AML-193 (cell line): ENCODE measurements at places on chromosomes 7 and 10.

- no peak for DNase-seq
These were observed 236.6 kb upstream of the MYO3A start for GRCh38 chr10:25697412-25697811.

DNA sequence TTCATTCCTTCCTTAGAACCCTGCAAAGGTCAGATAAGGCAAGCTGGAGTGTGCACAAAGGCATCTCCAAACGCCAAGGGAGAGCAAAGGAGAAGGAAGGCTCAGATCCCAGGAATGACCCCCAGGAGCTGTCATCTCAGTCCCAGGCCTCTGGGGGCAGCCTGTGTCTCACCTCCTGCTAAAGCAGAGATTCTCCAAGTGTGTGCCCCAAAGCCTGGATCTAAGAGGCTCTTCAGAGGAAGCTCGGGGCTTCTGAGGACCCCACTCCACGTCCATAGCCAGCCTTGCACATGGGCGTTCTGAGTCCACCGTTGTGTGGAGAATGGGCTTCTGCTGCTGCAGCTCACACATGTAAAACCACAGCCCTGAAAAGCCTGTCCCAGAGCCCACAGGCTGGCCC is 5.1 kb upstream of the GRID1 start:
- no peak for DNase-seq

- DNase-seq, result no peak
These were observed 21.0 kb downstream of the SLC13A4 start for GRCh38 chr7:135706858-135707569.

DNA sequence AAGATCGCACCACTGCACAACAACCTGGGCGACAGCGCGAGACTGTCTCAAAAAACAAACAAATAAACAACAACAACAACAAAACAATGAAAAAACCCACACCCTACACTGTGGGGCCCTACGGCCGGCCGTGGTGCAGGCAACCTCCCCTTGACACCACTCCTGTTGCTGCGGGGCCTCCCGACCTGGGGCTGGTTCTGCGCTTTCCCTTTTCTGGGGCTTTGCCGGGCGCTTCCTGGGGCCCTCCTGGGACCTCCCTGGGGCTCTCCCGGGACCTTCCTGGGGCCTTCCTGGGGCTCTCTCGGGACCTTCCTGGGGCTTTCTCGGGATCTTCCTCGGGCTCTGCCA is 46.6 kb downstream of the INSIG1 start:
- DNase-seq, result no peak

DNA sequence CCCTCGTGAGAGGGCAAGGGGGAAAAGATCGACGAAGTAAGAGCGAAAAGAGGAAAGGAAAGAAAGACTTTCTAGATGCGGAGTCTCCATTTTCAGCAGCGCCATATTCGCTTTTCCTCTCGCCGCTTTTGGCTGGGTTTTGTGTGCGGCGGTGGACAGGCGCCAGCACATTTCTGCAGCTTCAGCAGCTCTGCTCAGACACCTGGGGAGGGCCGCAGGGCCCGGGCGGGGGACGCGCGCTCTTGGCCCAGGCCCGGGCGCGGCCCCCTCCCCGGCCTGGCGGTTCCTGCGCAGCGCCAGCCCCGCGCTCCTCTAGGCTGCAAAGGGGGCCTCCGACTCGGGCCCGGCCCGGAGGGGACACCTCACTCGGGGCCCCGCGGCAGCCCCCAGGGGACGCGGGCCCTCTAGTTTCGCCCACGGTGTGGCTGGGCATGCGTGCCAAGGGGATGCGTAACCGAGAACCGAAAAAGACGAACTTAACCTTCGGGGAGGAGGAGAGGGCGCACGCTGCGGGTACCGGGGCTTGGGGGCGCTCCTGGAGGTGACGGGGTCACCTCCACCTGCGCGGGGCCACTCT is 34.5 kb upstream of the EBLN1 start:
- no peak for DNase-seq

GRCh38 chr10:132534391-132535064 is 3.1 kb upstream of the INPP5A start:
- no peak for DNase-seq

DNA sequence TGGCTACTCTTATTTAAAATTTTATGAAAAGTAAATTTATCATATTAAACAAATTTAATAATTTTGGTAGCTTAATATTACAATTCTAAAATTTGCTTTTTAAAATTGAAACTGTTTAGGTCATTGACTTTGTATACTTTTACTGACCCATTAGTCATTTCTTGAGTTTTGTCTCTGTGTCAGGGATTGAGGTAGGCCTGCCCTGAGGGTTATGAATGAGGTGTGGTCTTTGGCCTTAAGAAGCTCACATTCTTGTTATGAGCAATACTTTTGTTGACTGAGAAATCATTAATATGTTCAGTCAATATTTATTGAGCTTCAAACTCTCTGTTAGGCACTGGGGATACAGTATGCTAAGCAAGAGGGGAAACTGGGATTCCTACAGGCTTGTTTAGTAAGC is 47.0 kb upstream of the RPA3 start:
- no peak for DNase-seq

- DNase-seq, result no peak
These were observed 269.0 kb upstream of the PHF14 start for GRCh38 chr7:10704653-10705052.

- no peak for DNase-seq
These were observed 511.4 kb upstream of the GALNT17 start for GRCh38 chr7:70620333-70621055.

- no peak for DNase-seq
These were observed 18.8 kb upstream of the GNA12 start for GRCh38 chr7:2862831-2863361.

DNA sequence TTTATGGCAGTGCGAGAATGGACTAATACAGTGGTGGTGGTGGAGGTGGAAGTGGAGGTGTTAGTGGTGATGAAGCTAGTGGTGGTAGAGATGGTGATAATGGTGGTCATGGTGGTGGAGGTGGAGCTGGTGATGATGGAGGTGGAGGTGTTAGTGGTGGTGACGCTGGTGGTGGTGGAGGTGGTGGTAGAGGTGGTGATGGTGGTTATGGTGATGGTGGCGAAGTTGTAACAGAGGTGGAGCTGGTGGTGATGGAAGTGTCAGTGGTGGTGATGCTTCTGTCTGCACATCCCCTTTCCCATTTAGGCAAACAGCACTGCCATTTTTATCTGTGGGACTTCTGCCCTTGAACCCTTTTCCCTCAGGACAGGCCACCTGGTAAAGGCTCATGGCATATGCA is 7.4 kb upstream of the PTPRN2 start:
- DNase-seq, result no peak

- no peak for DNase-seq
These were observed 738.7 kb downstream of the PARD3 start for GRCh38 chr10:34076443-34076842.

DNA sequence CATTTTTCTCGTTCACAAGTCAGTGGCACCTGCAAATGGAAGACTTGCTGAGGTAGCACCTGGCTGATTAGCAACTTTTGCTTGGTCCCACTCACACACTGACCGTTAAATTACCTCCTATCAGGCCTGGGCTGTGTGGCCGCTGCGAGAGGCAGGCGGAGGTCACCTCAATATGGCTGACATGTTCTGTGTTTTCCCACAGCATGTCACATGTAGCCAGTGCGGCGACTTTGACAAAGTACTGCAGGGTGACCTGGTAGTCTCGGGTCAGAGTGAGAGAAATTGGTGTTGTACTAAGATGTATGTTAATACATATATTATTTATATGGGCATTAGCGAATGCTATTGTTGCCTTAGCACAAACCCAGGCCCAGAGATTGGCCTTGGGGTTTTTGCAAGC is 307.5 kb downstream of the LRMDA start:
- DNase-seq, result no peak

GRCh38 chr7:15795393-15795792 is 108.9 kb upstream of the MEOX2 start:
- no peak for DNase-seq

DNA sequence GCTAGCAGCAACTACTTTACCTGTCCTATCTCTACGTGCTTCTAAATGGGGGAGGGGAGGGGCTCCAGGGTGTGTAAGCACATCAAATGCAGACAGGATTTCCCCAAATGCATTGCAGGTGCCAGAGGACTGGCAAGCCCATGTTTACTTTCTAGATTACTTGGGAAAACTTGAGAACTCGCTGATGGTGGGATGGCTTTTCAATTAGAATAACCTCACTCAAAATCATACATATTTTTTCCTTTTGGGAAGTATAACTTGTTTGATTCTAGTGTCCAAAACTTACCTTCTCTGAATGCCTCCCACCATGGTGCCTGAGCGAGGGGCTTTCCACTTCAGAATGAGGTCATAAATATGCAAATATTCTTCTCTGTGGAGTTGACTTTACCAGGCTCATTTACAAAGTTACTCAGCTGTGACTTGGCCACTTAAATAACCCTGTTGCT is 191.3 kb upstream of the RHOBTB1 start:
- no peak for DNase-seq

GRCh38 chr10:87053111-87053510 is 33.0 kb downstream of the FAM25A start:
- DNase-seq, result no peak

DNA sequence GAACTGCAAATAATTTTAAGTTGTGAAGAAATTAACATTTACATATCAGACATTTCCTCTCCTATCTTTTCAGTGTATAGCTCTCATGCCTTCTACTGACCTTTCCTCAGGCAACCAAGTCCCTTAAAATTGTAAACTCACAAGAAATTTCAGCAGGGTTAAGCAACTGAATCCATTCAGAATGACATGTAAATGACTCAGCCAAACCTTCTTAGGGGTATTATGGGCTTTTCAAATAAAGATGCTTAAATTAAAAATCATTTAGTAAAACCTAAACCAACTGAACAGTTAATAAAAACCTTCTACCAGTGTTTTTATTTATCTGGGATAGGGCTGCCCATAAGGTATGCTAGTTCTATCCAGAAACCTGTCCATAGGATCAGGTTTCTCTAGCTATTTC is 20.7 kb downstream of the WAPL start:
- no peak for DNase-seq

DNA sequence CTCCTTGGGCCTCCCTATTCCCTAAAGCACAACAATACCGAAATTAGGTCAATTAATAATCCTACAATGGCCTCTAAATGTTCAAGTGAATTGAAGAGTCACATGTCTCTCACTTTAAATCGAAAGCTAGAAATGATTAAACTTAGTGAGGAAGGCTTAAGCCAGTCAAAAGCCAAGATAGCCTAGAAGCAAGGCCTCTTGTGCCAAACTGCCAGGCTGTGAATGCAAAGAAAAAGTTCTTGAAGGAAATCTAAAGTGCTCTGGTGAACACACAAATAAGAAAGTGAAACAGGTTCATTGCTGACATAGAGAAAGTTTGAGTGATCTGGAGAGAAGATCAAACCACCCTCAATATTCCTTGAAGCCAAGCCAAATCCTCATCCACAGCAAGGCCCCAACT is 57.2 kb downstream of the SLC29A4 start:
- no peak for DNase-seq

- no peak for DNase-seq
These were observed 36.8 kb downstream of the PWWP2B start for GRCh38 chr10:132433671-132434340.

DNA sequence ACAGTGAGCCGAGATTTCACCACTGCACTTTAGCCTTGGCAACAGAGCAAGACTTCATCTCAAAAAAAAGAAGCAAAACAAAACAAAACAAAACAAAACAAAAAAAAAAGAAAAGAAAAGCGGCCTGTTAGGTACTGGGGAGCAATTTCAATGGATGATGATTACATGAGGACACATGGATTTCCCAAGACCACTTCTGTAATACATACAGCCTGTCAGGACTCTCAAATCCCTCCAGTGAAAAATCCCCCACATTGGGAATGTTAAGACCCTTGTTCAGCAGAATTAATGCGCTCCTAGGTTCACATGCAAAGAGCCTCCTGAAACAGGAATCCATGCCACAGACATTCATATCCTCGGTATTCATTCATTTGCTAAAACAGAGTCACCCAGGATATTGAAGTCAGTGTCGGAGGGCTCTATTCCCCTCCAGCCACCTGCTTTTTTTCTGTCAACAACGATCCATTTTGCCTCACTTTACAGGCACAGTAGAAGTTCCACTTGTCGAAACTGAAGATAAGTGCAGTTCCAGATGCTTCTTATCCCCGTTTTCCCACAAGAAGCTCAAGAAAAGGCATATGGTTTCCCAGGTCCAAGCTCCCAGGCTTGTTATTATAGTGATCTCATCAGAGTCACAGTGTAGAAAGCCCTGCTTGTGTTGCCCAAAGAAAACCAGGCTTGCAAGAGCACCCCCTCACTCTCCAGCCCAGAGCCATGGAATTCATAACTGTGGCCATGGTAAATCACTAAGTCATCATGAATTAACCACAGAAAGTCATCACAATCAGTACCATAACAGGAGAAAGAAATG is 20.2 kb downstream of the SLC16A12 start:
- no peak for DNase-seq

DNA sequence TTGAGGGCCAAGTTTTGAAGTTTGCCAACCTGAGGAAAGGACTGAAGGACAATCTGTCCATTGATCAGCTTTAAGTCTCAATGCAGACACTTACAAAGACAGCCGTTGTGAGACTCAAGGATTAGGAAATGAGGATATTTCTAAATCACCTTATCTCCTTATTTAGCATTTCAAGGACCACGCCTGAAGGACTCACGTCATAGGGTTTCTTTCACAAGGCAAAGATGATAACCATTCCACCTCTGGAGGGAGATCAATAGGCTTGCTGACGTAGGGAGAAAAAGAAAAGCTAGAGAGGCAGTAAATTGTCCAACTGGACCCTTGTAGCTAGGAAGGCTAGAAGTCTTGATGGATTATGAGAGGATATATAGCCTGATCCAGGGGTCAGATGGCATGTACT is 3.3 kb upstream of the ASB4 start:
- no peak for DNase-seq

DNA sequence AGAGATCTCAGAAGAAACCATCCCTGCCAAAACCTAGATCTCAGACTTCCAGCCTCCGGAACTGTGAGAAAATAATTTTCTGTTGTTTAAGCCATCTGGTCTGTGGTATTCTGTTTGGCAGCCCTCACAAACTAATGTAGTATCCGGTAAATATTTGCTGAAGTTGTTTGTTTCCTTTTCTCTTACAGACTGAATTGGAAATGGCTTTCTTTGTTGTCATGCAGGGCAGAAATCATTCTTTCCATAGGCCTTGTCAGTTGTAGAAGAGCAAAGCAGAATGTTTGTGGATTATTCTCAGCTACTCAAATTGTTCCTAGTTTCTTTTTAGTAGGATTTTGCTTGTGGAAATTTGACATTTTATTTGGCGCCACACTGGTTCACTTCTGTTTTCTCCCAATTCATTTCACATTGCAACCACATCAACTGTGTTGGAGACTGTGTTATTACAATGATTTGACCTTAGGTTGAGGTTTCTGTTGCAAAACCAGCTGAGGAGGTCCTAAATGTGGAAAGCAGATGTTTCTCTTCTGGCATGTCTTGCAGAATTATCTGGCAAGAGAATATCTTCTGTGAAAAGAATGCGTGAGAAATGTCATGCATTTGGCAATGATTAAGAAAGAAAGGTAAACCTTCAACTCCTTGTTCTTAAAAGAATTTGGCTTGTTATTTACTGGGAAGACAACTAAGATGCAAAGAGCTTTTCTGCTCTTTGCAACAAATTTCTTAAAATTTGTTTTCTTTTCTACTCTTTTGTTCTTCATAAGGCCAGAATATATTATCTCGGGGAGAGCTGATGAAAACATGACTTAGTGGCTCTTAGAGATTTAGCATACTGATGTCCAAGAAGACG is 25.8 kb downstream of the ACTA2 start:
- DNase-seq, result peak; percentile 61

- peak; percentile 76 for DNase-seq
These were observed 133.1 kb upstream of the PPP1R3A start for GRCh38 chr7:114051871-114052331.

GRCh38 chr7:101058355-101058754 is 26.9 kb upstream of the TRIM56 start:
- peak; percentile 6 for DNase-seq

- DNase-seq, result no peak
These were observed 110.8 kb downstream of the HIBADH start for GRCh38 chr7:27551803-27552400.

GRCh38 chr10:126949161-126949503 is 43.9 kb downstream of the DOCK1 start:
- DNase-seq, result no peak
